ENCODE measurements at places on chromosomes 7 and 10.

DNA sequence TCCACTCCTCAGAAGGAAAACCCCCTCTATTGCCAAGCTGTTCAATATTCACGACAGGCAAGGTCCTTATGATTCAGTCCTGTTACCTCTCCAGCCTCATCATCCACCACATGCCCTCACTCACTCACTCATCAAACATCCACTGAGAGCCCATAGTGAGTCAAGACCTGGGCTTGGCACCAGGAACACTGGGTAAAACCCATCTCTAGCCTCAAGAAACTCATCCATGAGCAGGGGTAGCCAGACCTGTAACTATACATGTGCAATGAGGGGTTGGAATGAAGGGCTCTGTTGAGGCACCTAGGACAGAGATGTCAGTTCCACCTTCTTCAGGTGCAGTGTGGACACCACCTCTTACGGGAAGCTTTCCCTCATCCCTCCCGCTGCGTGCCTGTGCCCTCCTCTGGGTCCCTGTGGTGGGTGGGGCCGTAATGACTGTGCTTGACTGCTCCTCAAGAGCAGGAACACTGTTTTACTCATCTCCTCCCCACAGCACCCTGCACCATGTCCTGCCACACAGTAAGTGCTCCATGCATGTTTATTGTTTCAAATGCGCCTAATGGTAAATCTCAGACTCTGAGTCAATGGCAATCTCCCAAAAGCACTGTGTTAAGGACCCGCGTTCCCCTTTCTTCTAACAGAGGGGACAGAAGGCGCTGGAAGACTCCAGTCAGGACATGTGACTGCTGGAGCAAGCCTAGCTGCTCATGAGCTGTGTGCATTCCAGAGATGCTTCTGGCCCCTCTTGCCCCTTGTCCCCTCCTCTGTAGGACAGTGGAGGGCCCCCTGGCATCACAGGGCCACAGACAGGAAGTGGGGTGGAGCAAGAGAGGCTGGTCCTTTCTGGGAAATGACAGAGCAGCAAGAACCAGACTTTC is 95.4 kb downstream of the HIPK2 start:
- no peak for DNase-seq

DNA sequence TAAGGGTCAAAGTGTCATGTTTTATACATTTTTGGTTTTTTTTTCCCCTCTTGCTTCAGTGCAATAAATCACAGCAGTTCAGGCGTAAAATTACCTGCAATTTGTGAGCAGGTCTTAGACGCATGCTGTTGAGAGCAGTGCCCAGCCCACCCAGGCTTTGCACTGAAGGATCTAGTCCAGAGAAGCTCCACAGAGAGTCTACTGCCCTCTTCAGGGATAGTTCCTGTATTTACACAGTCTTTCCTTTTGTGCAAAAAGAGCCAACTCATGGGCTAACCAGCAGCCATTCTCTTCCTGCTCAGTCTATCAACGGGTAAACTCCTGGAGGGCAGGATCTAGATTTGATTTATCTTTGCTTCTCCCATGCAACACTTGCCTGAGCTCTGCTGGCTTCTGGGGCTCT is 82.2 kb upstream of the NAMPT start:
- no peak for DNase-seq

DNA sequence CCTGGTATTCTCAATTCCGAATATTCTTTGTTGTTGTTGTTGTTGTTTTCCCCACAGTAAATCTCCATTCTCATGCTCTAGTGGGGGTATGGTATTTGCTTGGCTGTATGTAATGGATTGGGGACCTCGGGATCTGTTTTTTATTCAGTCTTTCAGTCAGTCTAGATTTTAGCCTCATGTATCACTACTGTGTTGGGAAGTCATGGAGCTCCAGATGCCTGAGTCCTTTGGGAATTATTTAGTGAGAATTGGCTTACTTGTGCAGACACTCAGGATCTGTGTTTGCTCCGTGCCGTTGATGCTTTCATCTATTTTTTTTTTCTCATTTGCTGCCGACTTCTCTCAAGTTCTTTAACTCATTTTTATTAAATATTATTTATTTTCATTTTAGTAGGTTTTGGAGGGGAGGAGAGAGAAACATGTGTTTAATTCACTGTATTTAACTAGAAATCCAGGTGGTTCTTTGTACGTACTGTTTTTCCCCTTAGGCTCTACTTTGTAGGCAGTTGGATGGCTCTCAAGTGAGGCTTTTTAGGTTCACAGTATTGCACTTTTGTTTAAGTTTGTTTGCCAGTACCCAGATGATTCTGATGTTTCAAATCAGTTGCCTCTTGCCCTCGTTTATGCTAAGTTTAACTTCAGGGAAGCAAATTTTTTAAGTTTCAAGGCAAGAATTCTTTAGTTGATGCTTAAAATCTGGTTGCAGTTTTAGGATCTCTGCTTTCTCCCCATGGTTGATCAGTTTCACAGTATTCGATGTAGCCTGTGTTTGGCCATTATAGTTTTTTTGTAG is 36.9 kb downstream of the ZNRF2 start:
- no peak for DNase-seq

DNA sequence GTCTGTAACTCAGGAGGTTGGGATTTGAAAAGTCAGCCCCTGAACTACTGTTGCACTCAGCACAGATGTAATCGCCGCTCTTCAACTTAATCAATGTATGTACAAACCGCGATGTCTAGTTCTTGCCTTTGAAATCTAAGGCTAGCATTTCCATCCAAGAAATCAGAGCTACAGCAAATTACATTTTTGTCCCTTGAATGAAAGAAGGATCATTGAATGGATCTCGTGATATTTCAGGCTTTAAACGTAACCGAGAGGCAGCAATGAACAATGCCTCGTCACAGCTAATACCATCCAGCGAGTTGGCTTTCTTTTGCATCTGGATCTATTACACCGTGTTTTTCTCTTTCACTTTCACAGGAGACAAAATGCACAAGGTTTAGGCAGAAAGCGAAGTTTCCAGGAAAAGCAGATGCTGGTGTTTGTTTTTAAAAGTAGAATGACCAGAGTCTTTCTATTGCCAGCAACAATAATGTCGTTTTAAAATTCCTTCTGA is 5.5 kb downstream of the SKIDA1 start:
- DNase-seq, result no peak

DNA sequence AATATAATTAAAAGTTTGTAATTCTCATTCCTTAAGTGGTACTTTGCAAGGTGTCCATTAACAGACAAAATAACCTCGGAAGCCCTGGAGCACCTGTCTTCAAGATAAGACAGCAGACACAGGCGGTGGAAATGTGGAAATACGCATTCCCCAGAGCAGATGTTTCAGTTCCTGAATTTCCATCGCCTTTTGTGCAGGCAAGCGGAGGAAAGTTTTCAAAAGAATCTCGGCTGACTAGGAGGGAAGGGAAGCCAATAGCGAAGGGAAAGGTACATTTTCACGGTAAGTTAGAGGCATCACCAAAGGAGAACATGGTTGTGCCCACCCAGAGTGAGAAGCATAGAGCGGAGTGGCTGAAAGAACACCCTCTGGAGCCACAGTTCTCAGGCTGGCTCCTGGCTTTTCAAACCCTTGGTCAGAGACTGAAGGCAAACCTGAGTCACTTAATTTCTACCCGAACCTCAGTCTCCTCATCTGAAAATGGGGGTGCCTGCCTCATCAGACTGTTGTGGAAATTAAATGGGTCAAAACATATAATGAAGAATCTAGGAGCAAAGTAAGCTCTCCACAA is 13.6 kb downstream of the CPA1 start:
- no peak for DNase-seq

DNA sequence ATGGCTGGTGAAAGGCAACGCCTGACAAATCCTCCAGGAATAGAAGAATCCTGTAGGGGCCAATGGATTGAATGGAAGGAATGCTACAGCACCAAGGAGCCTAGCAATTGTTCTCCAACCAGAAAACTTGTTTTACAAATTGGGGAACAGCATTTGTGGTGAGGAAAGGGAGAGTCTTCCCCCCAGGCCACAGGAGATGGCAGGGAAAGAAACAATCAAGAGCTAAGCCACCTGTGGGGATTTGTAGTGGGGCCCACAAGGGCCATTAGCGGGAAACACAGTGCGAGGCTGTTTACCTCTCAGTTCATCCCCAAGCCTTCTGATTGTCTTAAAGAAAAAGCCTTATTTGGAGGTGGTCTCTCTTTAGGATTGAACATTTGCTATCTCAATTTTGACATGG is 48.5 kb upstream of the KCNMA1 start:
- DNase-seq, result no peak

GRCh38 chr10:121088524-121088923 is 237.4 kb downstream of the WDR11 start:
- DNase-seq, result no peak

DNA sequence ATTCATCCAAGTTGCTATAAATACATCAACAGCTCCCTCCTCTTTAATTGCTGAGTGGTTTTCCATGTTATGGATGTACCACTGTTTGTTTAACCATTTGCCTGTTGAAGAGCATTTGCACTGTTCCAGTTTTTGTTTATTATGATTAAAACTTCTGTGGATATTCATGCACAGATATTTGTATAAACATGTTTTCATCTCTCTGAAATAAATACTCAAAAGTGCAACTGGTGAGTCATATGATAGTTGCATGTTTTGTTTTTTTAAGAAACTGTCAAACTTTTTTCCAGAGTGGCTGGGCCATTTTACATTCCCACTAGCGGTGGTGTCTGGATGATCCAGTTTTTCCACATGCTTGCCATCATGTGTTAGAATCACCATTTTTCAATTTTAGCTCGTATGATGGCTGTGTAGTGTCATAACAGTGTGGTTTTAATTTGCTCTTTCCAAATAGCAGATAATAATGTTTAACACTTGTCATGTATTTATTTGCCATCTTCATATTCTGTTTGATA is 33.6 kb downstream of the MEOX2 start:
- DNase-seq, result no peak

GRCh38 chr7:5361446-5362127 is 62.0 kb downstream of the TNRC18 start:
- no peak for DNase-seq

DNA sequence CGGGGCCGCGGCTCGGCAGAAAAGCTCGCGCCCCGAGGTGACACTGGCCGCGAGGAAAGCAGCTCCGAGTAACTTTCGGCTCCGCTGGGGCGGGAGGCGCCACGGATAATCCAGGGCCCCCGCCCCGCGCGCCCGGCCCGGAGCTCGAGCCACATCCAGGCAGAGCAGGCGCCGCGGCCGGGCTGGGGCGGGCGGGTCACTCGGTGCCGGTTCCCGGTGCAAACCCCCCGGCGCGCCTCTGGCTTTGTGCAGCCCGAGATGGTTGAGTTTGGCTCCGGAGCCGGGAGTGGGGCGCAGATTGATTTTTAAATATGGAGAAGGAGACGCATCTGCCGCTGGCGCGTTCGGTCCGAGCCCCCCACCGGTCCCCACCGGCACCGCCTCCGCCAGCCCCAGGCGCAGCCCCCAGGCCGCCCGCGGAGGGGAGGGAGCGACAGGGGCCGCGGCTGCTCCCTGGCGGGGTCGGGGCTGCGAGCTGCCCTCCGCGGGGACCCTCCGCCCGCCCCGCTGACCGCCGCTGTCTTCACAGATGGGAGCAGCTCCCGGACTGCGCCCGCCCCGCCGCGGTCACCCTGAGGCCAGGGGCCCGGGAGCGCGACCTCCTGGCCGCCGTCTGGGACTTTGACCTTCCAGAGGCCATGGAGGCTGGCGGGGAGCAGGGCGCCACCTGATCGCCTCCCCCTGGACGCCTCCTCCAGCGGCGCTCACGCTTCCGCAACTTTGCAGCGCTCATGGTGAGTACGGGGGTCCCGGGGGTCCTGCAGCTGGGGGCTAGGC is 643 bp downstream of the ADGRA1 start:
- DNase-seq, result no peak

DNA sequence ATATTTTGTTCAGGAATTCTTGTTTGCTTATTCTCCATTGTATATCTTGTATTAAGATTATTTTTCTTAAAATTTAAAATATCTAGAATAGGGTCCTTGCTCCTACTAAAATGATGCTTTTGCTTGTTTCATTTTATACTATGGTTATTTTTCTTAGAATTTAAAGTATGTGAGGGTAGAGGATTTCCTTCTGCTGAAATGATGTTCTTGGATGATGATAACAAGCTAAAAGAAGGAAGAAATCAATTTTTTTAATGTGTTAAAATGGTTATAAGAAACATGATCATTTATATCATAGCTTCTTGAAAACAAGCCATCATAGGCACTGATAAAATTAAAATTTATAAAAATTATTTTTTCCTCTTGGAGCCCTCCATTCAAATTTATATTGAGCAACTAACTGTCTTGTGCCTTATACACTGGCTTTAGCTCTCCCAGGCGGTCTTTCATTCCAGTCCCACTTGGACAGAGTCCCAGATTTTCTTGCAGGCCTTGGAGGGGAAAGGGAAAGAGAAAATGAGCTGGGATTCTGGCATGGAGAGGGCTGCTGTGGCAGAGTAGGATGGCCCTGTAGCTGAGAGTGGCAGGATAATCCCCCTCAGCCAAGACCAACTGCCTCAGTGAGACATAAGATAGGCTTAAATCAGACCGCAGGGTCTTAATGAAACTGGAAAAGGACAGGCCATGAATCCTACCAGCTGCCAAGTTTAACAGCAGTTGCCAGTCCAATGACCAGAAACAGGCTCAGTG is 60.2 kb downstream of the DNAJB9 start:
- DNase-seq, result no peak

GRCh38 chr10:7525314-7526016 is 114.6 kb upstream of the SFMBT2 start:
- DNase-seq, result peak; percentile 48

- no peak for DNase-seq
Observed at GRCh38 chr10:124688386-124688785, 55.8 kb downstream of the FAM53B start.

DNA sequence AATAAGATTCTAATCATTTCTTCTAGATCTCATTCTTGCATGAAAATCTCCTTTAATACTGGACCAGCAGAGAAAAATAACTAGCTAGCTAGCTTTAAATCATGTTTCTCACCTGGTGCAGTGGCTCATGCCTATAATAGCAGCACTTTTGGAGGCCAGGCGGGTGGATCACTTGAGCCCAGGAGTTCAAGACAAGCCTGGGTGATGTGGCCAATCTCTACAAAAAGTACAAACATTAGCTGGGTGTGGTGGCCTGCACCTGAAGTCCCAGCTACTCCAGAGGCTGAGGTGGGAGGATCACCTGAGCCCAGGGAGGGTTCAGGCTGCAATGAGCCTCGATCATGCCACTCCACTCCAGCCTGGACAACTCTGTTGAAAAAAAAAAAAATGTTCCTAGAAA is 99.2 kb downstream of the BAMBI start:
- no peak for DNase-seq

GRCh38 chr7:92624298-92624996 is 34.3 kb upstream of the FAM133B start:
- no peak for DNase-seq

- no peak for DNase-seq
Observed at GRCh38 chr7:117248829-117249228, 74.0 kb downstream of the WNT2 start.

All from NCI-H1048 (cell line).